ENCODE measurements at places on chromosomes 1 and 21.

DNA sequence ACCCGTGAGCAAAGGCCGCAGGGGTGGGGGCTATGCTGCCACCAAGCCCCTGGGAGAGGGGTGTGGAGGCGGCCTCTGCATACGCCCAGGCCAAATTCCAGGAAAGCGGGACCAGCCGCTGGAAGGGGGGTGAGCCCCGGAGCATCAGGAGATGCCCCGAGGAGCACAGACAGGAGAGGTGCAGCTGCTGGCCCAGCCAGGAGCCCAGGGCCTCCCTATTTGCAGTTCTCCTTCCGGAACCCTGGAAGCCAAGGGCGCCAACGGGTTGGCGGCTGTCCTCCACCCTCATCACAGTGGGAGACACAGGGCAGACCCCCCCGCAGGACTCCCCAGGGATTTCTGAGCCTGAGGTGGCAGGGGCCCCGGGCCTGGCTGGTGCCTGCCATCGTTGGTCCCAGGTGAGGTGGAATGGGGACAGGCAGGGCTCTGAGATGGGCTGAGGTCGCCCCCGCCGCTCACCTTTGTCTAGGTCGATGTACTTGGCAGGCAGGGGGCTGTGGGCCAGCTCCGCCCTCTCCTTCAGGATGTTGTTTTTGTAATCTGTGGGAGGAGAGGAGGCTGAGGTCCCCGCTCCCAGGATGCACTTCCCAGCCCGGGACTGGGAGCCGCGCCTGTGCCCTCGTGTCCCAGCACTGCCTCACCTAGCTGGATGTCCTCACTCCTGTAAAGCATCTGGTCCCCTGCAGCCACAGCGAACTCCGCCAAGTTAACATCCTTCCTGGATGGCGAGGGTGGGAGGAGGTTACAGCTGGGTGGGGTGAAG lies 4.4 kb upstream of the DVL1 start:
- DNase-seq, result no peak

- no peak for DNase-seq
Observed at GRCh38 chr21:23009360-23009759, 2011.2 kb downstream of the NCAM2 start.

- no peak for DNase-seq
Observed at GRCh38 chr1:244861683-244862082, 2.7 kb downstream of the HNRNPU start.

- no peak for DNase-seq
Observed at GRCh38 chr1:33147997-33148314, 33.9 kb downstream of the TRIM62 start.

GRCh38 chr1:14949836-14950713 lies 203.5 kb upstream of the TMEM51 start:
- DNase-seq, result no peak

- DNase-seq, result no peak
Observed at GRCh38 chr1:64754173-64754572, 9.3 kb downstream of the RAVER2 start.
